ENCODE measurements at places on chromosomes 7 and 10. TPM values are rescaled to one million over a fixed set of nuclear protein-coding genes. Genes with fewer than 3 reads are reported as not detected.
A peak's percentile ranks its signal among the peaks of the same experiment; 100 is the strongest.

Gene SPDYE16
- 1.3 TPM for total RNA-seq

Gene TET1
- 4.8 TPM for total RNA-seq

Gene PNLIPRP3
- not detected for total RNA-seq

- DNase-seq: no peak
Observed at GRCh38 chr7:130386876-130387275, 6.6 kb downstream of the CPA1 start.

DNA sequence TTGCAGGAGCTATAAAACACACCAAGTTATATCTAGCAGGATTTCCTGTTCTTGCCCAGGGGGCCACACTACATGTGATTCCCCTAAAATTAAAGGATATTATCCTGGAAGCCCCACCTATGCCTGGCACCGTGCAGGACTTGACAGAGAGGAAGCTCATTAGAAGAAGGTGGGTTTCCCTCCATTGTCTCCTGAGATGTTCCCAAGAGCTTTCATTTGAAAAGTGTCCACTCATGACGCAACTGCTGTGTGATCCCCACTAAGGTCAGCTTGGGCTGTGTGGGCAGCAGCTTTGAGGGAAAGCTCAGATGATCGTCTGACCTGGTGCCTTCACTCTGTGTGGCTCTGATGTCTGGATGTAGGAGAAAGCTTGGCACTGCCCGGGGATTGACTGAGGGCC is 53.5 kb downstream of the RAMP3 start:
- peak; percentile 30 for DNase-seq

GRCh38 chr7:19284136-19284535 is 138.9 kb upstream of the FERD3L start:
- DNase-seq: no peak

- DNase-seq: no peak
Observed at GRCh38 chr7:56537477-56537876, 421.3 kb upstream of the NUPR2 start.

DNA sequence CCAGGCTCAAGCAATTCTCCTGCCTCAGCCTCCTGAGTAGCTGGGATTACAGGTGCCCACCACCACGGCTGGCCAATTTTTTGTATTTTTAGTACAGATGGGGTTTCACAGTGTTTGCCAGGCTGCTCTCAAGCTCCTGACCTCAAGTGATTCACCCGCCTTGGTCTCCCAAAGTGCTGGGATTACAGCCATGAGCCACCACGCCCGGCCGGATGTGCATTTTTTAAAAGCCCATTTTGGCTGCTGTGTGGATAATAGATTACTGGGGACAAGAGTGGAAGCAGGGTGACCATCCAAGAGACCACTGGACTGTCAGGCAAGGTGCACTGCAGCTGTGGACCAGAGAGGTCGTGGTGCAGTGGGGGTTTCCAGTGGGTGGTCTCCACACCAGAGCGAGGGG is 21.4 kb downstream of the HKDC1 start:
- no peak for DNase-seq

GRCh38 chr10:47190802-47191450 is 109.1 kb upstream of the GDF10 start:
- DNase-seq: peak; percentile 18

DNA sequence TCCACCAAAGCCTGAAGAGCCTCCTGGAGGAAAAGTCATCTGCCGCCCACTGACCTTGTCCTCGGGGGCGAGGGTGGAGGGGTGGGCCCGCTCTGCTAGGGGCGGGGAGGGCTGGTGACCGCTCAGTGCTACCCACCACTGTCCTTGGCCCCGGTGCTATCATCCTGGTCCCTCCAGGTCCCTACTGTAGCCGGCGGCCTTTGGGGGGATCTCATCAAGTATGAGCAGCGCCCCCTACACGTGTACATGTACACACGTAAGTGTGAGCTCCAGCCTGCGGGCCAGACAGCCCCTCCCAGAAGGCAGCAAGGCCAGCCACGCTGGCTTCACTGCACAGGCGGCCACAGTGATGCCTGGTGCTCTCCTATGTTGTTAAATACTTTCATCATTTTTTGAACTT is 19.6 kb downstream of the TTYH3 start:
- no peak for DNase-seq

DNA sequence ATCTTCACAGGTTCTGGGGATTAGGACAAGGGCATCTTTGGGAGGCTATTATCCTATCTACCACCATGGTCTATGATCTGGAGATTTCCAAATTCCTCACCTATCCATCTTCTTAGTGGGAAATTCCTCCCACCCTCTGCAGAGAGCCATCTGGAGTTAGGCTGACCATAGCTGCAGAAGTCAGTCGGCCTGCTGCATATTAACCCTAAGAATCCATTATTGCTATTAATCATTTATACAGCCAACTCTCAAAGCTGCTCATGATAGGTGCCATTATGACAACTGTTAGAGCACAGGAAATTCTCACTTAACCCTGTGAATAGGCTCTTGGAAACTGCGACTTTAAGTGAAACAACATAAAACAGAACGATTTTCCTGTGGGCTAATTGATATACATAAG is 60.4 kb downstream of the FRMD4A start:
- no peak for DNase-seq

GRCh38 chr7:146028251-146028750 is 88.3 kb upstream of the CNTNAP2 start:
- no peak for DNase-seq

DNA sequence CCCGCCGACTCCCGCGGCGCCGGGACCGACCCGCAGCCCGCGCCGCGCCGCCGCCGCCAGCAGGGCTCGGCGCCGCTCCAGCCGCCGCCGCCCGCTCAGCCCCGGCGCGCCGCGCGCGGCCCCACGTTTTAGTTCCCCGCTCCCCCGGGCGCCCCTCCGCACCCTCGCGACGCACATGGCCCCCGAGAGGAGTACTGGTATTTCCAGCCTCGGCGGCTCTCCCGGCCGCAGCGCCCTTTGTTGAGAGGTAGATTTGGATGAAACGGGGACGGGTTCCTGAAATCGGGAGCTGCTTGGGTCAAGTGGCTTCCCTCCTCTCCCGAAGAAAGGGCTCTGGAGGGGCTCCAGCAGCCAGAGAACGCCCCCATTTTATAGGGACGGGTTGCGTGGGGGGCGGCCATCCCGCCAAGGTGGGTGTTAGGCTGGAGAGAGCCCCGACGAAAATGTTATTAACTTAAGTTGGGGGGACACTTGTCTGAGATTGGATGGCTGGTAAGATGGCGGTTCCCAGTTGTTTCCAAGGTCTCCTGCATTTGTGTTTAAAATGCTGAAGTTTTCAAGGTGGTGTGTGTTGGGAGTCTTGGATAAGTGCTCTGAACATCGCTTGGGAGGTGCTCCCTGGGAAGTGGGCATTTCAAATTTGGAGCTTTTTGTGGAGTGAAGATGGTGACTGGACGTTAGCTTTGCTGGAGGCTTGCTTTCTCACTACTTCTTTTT is 1.2 kb downstream of the BMI1 start:
- DNase-seq: peak; percentile 47

DNA sequence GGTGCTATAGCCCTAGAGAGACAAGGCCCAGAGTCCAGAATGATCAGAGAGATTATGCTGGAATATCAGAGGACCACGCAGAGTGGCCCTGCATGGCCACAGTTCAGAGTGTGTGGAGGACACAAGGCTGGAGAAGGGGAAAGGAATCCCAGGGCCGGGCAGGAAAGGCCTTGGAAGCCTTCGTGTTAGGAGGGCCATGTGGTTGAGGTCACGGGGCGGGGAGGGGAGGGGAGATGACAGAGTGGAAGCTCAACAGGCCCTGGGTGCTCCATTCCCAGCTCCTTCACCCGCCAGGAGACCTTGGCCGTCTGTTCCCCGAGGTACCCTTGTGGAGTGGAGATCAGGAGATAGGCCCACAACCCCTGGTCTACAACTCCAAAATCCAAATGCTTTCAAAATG is 13.2 kb upstream of the EN2 start:
- no peak for DNase-seq

DNA sequence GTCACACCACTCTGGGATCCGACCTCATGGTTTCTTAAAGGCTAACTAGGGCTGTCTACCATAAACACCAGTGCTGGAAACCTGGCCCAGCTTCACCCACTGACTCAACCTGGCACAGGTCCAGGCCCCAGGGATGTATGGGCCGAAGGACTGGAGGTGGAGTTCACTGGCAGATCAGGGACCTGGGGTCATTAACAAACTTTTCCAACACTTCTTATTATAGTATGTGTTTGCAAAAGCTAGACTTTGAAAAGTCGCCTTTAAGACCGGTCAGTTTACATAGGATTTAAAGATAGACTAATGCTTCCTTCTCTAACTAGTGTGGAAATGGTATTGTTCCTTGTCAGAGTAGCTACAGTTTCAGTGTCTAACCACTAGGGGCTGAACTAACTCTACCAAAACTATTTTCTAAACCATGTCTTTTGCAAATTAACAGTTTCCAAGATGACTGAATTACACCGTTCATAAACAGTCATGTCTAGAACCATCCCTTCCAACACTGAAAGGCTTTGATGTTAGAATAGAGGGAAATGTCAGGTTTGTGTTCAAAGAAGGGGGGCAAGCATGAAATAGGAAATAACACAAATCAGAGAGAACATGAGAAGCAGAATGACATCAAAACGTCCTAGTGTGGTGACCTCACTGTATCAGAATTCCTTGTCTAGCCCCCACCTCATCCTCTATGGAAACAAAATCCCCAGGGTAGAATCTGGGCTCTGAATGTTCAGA is 29.7 kb downstream of the STN1 start:
- DNase-seq: peak; percentile 69

DNA sequence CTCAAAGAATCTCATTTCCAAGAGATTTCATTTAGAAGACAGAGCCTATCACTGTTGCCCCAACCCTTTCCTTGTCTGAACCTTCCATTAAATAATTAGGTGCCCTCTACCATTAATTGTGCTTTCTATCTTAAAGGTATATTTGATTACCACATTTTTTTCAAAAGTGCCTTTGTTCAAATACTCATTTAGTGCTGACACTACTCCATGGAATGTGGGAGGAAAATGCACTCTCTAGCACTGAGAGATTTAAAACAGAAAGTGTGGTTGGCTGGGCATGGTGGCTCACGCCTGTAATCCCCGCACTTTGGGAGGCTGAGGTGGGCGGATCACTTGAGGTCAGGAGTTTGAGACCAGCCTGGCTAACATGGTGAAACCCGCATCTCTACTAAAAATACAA is 119.8 kb downstream of the CACNA2D1 start:
- no peak for DNase-seq

All from ureter (tissue), 1 donor.